ENCODE measurements at places on chromosomes 12 and 14.

DNA sequence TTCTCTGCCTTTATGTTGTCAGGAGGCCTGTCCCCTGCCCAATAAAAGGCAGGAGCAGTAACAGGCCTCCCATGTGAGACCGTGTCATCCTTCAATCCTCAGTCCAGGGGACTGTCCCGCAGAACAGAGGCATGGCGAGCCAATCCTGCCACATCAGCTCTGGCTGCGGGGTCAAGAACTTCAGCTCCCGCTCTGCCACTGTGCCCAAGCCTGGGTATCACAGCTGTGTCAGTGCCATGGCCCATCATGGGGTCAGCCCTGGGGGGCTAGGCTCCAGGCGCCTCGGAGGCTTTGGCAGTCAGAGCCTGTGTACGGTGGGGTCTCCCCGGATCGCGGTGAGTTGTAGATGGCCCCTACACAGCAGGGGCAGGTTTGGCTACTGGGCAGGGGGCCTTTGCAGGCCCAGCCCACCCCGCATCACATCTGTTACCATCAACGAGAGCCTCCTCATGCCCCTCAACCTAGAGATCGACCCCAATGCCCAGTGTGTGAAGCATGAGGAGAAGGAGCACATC lies 19.9 kb upstream of the KRT83 start:
- H3K4me1 ChIP-seq: no peaks in the 10 kb centered on the region
- H3K27me3 ChIP-seq: peaks cover 16% of the 10 kb centered on the region
- no peak overlapping the region for H3K27ac ChIP-seq

GRCh38 chr12:27319409-27319808 lies 13.2 kb upstream of the BMAL2 start:
- no peaks in the 10 kb centered on the region for H3K27me3 ChIP-seq
- H3K27ac ChIP-seq: no peak overlapping the region
- H3K4me1 ChIP-seq: no peaks in the 10 kb centered on the region
- H3K4me3 ChIP-seq: no peak overlapping the region
- no peaks in the 10 kb centered on the region for H3K36me3 ChIP-seq

- H3K4me1 ChIP-seq: no peaks in the 10 kb centered on the region
- H3K27me3 ChIP-seq: no peaks in the 10 kb centered on the region
- H3K27ac ChIP-seq: no peak overlapping the region
- peaks cover 5% of the 10 kb centered on the region for H3K36me3 ChIP-seq
- H3K4me3 ChIP-seq: no peak overlapping the region
- DNase-seq: no peak
These were observed 239.0 kb downstream of the ASCL1 start for GRCh38 chr12:103196467-103196866.

DNA sequence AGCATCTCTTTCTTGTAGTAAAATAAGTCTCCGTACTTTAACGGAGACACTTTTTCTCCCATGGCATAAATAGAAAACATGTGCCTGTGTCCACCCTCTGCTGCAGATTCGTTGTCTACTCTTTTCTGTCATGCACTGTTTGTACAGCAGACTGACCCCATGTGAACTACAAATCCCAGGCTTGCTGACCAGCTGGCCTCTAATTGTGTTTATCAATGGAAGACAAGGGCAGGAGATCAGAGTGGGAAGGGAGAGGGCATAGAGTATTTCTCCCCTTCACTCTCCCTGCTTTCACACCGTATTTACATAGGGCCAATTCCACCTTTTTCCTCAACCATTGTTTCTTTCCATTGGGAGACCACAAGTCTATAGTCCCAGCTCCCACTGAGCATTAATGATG lies 31.0 kb upstream of the TMTC2 start:
- H3K36me3 ChIP-seq: no peaks in the 10 kb centered on the region
- H3K27me3 ChIP-seq: no peaks in the 10 kb centered on the region
- no peak overlapping the region for H3K4me3 ChIP-seq
- no peak overlapping the region for H3K27ac ChIP-seq
- DNase-seq: no peak

GRCh38 chr14:34087571-34087970 lies 136.7 kb upstream of the EGLN3 start:
- no peaks in the 10 kb centered on the region for H3K36me3 ChIP-seq
- H3K27me3 ChIP-seq: peaks cover 6% of the 10 kb centered on the region
- DNase-seq: no peak
- no peak overlapping the region for H3K27ac ChIP-seq
- H3K4me1 ChIP-seq: no peaks in the 10 kb centered on the region
- no peak overlapping the region for H3K4me3 ChIP-seq

DNA sequence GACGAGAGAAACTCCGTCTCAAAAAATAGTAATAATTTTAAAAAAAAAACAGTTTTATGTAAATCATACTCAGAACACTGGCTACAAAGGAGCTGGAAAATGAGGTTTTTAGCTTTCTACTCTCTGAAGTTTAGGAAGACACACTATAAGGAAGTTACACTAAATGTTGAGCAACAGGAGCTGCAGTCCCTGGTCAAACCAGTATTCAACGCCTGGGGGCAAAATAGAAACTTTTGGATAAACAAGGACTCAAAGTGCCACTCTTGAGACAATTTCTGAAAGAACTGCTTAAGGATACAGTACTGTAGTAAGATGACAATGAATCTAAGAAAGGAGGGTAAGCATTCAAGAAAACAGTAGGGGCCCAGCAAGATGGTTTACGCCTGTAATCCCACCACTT lies 29.3 kb downstream of the ACTR6 start:
- H3K4me1 ChIP-seq: no peaks in the 10 kb centered on the region
- peak overlapping the region; percentile 60 for H3K27ac ChIP-seq
- no peaks in the 10 kb centered on the region for H3K27me3 ChIP-seq
- DNase-seq: no peak
- peaks cover 13% of the 10 kb centered on the region for H3K36me3 ChIP-seq

- H3K27me3 ChIP-seq: no peaks in the 10 kb centered on the region
- no peak for DNase-seq
- H3K27ac ChIP-seq: no peak overlapping the region
- H3K4me1 ChIP-seq: no peaks in the 10 kb centered on the region
- no peak overlapping the region for H3K4me3 ChIP-seq
- H3K36me3 ChIP-seq: no peaks in the 10 kb centered on the region
These were observed 13.6 kb upstream of the GALNT16 start for GRCh38 chr14:69246331-69246730.

- DNase-seq: no peak
- peaks cover under 1% of the 10 kb centered on the region for H3K27me3 ChIP-seq
- H3K4me3 ChIP-seq: no peak overlapping the region
- H3K36me3 ChIP-seq: no peaks in the 10 kb centered on the region
These were observed 8.2 kb downstream of the TESC start for GRCh38 chr12:117090816-117091711.

- DNase-seq: no peak
- no peak overlapping the region for H3K4me3 ChIP-seq
- no peaks in the 10 kb centered on the region for H3K36me3 ChIP-seq
- no peak overlapping the region for H3K27ac ChIP-seq
- no peaks in the 10 kb centered on the region for H3K4me1 ChIP-seq
These were observed 14.6 kb downstream of the CMKLR1 start for GRCh38 chr12:108324351-108325017.

DNA sequence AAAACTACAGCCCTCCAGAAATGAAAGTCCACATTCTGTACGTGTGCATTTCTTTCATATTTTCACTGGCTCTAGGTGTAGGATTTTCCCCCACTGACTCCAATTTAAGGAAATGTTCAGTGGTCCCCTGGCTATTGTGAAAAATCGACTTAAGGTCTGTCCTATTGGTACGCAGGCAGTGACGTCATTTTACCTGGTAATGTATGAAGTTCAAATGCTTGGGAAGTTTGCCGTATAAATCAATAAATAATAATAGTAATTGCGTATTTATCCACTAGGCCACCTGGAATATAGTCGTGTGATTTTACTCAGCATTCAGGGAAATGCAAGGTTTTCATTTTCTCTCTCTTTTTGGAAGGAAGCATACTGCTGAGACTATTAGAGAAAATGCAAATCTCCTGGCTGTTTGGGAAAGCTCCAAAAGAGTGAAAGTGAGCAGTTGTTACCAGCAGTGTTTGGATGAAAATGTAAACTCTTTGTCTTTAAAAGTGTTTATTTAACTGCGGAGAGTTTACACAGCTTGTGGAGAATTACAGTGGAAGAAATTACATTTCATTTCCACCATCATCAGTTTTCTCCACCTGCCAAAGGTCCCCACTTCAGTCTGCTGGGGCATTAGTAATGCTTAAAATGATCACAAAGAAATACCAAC lies 107.0 kb downstream of the EXOC5 start:
- no peak for DNase-seq
- H3K27me3 ChIP-seq: peaks cover 20% of the 10 kb centered on the region

- no peaks in the 10 kb centered on the region for H3K4me1 ChIP-seq
- H3K4me3 ChIP-seq: no peak overlapping the region
- H3K27me3 ChIP-seq: peaks cover 15% of the 10 kb centered on the region
- no peak for DNase-seq
These were observed 123.6 kb downstream of the SCARB1 start for GRCh38 chr12:124739953-124740561.

GRCh38 chr12:107917912-107918800 lies 143.7 kb downstream of the ASCL4 start:
- H3K36me3 ChIP-seq: no peaks in the 10 kb centered on the region
- DNase-seq: no peak
- H3K27me3 ChIP-seq: peaks cover 73% of the 10 kb centered on the region
- H3K4me1 ChIP-seq: no peaks in the 10 kb centered on the region
- H3K27ac ChIP-seq: no peak overlapping the region

- no peaks in the 10 kb centered on the region for H3K36me3 ChIP-seq
- H3K27me3 ChIP-seq: no peaks in the 10 kb centered on the region
- no peak overlapping the region for H3K4me3 ChIP-seq
These were observed 19.4 kb upstream of the GNPTAB start for GRCh38 chr12:101850199-101850598.

- H3K27ac ChIP-seq: no peak overlapping the region
- no peaks in the 10 kb centered on the region for H3K27me3 ChIP-seq
These were observed 353.5 kb downstream of the TMEM132D start for GRCh38 chr12:129550353-129550752.

DNA sequence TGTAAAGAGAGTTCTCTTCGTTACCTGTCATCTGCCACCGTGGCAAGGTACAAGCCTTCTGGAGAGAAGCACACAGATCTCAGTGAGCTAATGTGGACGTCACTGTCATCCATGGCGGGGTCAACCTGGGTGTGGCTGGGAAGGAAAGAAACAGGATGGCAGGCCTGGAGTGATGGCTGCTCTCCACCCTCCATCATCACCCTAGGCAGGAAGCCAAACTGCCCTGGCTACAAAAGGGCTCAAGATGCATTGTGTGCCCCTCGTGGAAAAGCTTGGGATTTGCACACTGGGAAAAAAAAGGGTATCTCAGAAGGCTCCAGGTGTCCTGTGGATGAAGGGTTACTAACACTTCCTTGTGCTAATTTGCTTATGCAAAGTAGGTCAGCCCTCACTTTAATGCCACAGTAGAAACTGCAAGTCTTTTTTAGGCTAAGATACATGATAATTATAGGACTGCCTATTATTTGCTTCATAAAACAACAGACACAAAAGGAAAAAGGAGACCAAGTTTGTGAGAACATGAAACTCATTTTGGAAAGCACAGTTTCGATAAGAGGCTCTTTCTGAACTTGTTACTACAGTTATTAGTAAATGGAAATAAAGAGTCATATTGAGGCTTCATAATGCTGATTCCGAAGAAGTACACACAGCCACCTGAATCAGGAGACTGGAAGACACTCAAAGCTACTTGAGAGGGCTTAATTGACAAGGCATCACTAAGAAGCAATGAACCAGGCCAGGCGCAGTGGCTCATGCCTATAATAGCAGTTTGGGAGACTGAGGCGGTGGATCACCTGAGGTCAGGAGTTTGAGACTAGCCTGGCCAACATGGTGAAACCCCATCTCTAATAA lies 18.9 kb downstream of the RFC5 start:
- H3K36me3 ChIP-seq: no peaks in the 10 kb centered on the region
- H3K27ac ChIP-seq: peak overlapping the region; percentile 67
- DNase-seq: no peak
- H3K4me3 ChIP-seq: no peak overlapping the region

DNA sequence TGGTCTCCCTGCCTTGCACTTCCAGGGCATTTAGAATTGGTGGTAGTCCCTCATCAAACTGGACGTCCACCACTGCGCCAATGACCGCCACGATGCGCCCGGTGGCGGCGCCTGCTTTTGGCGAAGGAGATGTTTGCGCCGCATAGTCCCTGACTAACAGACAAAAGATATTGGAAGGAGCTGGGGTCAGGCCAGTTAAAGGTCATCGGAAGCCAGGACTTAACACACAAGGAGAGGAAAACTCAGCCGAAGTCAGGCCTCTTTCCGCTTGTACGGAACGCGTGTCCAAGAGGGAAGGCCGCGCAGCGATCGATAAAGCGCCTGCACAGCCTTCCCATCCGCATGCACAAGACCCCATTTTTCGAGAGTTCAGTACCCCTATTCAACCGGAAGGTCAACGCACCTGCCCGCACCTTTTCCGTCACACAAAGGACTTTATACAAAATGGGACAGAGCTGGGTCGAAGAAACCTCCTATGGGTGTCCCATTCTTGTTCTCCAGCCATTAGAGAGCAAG lies 525 bp downstream of the ATP5F1B start:
- peak overlapping the region; percentile 94 for H3K4me3 ChIP-seq
- H3K36me3 ChIP-seq: peaks cover 12% of the 10 kb centered on the region
- DNase-seq: no peak
- peaks cover 11% of the 10 kb centered on the region for H3K4me1 ChIP-seq
- no peaks in the 10 kb centered on the region for H3K27me3 ChIP-seq

- peaks cover 40% of the 10 kb centered on the region for H3K4me1 ChIP-seq
- no peak for DNase-seq
- no peaks in the 10 kb centered on the region for H3K36me3 ChIP-seq
- H3K4me3 ChIP-seq: peak overlapping the region; percentile 64
These were observed 2.6 kb downstream of the TRMT61A start for GRCh38 chr14:103531421-103532215.

DNA sequence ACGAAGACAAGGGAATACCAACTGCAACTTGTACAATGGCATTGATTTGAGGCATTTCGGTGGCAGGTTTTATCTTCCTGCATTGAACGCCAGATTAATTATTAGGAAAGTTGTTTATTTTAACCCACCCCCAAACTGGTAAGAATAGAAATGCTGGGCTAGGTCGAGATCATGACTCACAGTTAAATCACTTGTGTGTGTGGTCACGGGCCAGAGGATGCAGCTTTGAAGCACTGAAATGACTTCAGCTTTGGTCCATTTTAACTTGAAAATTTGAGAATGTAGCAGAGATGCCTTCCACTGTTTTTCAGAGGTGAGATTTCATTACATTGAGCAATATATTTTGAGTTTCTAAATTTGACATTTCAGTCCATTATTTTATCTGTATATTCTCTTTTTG lies 23.6 kb upstream of the KCNH3 start:
- H3K4me1 ChIP-seq: no peaks in the 10 kb centered on the region
- no peak overlapping the region for H3K27ac ChIP-seq
- no peak for DNase-seq
- H3K27me3 ChIP-seq: no peaks in the 10 kb centered on the region
- H3K36me3 ChIP-seq: no peaks in the 10 kb centered on the region

DNA sequence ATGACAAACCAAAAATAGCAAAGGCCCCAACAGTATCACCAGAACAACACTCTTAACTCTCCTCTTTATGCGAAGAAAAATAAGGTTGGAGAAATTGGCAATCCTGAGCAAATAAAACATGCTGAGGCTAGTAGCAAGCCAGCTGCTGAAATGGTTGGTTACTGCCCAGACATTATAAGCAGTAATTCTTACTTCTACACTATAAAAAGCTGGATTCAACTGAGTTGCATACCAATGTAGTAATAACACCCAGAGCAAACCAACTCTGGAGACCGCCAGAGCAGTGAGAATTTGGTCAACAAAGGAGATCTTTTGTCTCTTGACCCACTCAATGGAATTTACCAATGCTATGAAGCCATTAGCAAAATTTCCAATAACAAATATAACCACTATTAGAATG lies 628 bp downstream of the TAS2R30 start:
- peaks cover 9% of the 10 kb centered on the region for H3K4me1 ChIP-seq
- no peaks in the 10 kb centered on the region for H3K27me3 ChIP-seq
- peaks cover 28% of the 10 kb centered on the region for H3K36me3 ChIP-seq
- H3K4me3 ChIP-seq: no peak overlapping the region
- H3K27ac ChIP-seq: no peak overlapping the region
